ENCODE measurements at places on chromosomes 5 and 9. TPM values are rescaled to one million over a fixed set of nuclear protein-coding genes. Genes with fewer than 3 reads are reported as not detected.
A peak's percentile ranks its signal among the peaks of the same experiment; 100 is the strongest.

Gene F2RL2
- 0.28 TPM for total RNA-seq

Gene LCN9
- total RNA-seq = not detected

Gene DNAJC21
- total RNA-seq = 18.5 TPM

Gene FAT2
- total RNA-seq = not detected

DNA sequence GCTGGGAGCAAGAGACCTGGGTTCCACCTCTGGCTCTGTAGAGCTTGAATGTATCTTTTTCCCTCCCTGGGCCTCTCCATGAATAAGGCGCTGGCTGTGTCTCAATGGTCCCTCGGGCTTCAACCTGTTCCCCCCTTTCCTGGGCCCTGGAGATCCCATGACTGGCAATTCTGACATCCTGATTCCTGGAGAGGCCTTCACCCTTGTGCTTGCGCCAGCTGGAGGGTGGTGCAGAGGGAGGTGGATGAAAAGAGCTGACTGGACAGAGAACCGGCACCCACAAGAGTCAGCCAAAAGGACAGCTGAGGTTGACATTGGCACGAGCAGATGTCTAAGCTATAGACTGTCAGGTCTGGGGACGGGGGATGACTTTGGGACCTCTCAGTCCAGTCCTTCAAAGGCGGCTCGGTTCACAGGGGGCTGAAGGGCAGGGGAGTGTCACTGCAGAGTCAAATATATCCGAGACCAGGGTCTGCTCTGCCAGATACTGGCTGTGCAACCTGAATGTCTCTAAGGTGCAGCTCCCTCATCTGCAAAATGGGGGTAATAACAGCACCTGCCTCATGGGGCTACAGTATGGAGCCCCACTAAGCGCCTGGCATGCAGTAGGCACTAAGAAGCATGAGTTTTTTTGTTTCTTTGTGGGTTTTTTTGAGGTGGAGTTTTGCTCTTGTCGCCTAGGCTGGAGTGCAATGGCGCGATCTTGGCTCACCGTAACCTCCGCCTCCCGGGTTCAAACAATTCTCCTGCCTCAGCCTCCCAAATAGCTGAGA lies 13.8 kb downstream of the DNM1 start:
- DNase-seq = peak; percentile 84

GRCh38 chr5:18311266-18311665 lies 677.0 kb downstream of the TAF11L14 start:
- DNase-seq = no peak

GRCh38 chr9:111943746-111944145 lies 47.1 kb downstream of the UGCG start:
- DNase-seq = no peak

GRCh38 chr9:77731008-77731698 lies 83.0 kb upstream of the GNA14 start:
- DNase-seq = no peak

- DNase-seq = no peak
Measured at GRCh38 chr9:37283730-37284325, 138.7 kb upstream of the GRHPR start.

DNA sequence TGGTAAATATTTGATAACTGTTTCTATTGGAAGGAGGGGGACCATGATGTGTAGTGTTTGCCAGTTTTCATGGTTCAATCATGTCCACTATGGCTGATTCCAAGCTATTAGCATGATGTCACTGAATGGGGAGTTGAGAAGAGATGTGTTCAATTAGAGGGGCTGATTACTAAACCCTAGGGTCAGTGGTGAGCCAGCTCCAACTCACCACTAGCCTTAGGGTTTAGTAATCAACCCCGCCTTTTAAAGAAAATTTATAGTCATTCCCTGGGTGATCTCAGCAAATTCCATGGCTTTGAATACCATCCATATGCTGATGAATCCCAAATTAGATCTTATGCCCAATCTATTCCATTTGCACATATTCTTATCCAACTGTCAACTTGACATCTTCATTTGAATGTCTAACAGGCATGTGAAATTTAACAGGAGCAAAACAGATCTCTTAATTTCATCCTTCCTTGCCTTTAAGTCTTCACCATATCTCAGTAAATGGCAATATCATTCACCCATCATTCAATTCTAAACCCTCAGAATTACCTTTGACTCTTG lies 98.8 kb downstream of the GCNT1 start:
- no peak for DNase-seq

DNA sequence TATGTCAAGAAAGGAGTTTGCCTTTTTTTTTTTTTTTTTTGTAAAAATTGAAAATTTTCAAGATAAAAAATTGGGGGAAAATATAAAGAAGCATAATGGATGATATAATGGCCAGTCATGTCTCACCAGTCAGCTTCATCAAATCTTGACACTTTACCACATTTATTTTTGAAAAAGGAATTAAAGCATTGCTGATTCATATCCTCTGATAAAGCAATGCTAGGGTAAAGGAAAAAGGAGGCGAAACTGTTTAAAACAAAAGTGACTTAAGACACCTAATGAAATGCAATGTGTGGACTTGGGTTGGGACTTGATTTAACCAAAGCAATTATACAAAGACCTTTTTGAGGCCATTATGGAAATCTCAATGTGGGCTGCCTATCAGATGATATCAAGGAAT lies 208.5 kb downstream of the ARHGAP26 start:
- DNase-seq = no peak

DNA sequence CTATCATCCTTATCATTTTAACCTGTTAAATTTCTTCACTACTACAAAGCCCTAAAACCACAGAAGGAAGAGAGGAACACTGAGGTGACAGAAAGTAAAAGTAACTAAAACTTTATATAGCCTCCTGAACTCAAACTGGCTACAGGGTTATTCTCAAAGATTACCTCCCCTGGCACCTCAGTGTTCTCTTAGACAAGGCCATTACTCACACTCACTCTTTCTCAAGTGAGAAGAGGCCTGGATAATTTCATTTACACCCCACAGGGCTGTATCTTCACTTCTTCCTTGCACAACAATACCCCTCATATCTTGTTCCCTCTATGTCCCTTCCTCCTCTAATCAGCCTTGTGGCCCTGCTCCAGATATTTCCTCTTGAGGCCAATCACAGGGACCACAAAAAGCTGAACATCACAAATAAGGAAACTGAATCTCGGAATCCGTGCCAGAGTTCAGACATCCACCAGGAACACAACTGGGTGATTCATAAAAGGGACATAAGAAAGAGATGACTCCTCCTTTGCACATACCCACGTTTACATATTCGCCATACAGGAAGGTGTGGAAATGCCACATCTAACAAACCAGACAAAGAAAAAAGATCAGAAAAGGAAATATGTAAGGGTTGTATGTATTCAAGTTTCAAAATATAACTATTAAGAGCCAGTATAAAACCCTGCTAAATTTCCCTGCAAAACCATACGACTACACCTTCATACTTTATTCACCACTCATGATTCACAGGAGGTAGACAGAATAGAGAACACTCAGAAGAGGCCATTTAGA lies 1.7 kb upstream of the KLHL3 start:
- DNase-seq = no peak

- DNase-seq = no peak
Measured at GRCh38 chr5:96783326-96783725, 24.4 kb downstream of the ERAP1 start.

- no peak for DNase-seq
Measured at GRCh38 chr9:92534204-92534603, 1.6 kb downstream of the ECM2 start.

- DNase-seq = no peak
Measured at GRCh38 chr5:54159893-54160195, 150.5 kb downstream of the ARL15 start.

GRCh38 chr9:72680593-72681282 lies 159.3 kb downstream of the TMC1 start:
- DNase-seq = no peak

- DNase-seq = no peak
Measured at GRCh38 chr5:115475788-115476187, 68.8 kb downstream of the FEM1C start.

GRCh38 chr5:135880278-135880677 lies 15.4 kb downstream of the IL9 start:
- DNase-seq = peak; percentile 3

DNA sequence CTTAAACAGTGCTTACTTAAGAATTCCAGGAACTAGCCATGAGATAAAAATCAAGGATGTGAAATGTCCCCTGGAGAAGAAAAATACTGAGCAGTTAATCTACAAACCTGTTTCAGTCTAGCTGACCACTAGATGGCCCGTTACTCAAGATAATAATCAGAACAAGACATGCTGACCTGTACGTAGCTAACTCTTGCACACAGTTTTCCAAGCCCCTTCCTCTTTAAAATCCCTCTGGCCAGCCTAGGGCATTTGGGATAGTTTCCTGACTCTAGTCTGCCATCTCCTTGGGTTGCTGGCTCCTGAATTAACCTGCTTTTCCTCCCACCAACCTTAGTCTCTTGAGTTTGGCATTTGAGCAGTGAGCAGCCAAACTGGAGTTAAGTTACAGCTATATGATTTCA lies 59.2 kb upstream of the TRAF1 start:
- DNase-seq = no peak

- DNase-seq = peak; percentile 68
Measured at GRCh38 chr5:132294728-132295504, 722 bp downstream of the SLC22A4 start.

DNA sequence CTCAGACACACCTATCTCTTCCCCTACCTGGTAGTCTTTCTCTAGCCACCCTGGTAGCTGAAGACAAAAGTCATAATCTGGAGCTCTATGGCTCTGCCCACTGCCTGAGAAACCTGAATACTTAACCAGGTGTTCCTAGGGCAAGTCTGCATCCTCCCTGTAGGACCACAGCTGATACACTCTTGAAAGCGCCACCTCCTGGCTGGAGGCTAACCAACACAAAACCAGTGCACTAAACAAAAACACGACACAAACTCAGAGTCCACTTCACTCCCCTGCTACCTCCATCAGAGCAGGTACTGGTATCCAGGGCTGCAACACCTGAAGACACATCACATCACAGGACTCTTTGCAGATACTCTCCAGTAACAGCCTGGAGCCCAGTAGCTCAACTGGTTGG lies 84.6 kb upstream of the ANXA1 start:
- DNase-seq = no peak

Measured in left lobe of liver (tissue), 2 donors.